8988T (cell line): ENCODE measurements at places on chromosomes 7 and 10.

GRCh38 chr7:42198296-42198695, 38.7 kb downstream of the GLI3 start:
- DNase-seq: no peak

DNA sequence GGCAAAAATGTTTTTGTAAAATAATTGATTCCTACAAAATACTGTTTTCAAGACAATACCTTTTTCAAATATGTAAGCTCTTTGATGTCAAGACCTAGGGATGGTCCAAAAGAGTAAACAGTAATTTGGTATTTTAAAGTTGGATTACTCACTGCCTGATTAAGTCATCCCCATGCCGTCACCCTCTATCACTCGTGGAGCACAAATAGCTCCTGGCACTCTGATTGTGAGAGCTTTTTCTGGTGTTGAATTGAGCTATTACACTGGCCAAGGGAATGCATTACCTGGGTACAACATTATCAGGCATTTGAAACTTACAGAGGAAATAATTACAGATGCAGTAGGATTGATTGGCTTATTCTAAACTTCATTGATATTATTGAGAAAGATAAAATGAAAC, 231.9 kb upstream of the GRM3 start:
- no peak for DNase-seq

DNA sequence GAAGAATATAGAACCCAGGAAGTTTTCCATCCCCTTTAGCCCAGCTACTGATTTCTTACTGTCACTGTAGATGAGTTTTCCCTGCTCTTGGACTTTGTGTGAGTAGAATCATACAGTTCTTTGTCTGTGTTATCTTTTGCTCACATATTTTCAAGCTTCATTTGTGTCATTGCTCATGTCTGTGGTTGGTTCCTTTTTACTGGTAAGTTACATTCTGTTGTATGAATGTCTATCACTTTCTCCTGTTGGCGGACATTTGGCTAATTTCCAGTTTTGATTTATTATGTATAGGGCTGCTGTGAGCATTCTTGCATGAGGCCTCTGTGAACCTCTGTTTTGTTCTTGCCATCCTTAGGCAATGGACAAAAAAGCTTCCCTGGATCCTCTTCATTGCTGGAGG, 5.3 kb downstream of the GLRX3 start:
- no peak for DNase-seq

GRCh38 chr10:78121801-78122200, 88.1 kb downstream of the RPS24 start:
- DNase-seq: no peak

DNA sequence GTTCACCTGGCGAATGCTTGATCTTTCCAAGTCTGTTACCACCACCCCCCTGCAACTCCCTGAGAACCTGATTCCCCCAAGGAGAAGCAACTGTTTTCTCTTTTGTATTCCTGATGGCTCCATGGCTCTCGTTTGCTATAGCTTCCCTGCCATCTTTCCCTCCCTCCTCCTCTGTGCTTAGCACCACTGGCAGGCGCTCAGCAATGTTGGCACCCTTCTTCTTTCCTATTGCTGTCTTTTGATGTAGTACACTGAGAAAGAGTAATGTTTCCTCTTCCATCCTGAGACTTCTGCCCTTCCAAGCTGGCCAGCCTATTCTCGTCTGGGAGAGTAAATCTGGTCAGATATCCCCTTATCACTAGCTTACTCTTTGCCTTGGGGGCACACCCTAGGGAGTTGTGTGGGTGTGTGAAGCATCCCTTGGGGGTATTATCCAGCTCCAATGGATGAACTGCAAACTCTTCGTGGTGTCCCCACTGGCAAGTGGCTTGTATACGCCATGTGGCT, 74.0 kb downstream of the BMPER start:
- DNase-seq: no peak

GRCh38 chr10:79266084-79266483, 81.2 kb upstream of the PPIF start:
- DNase-seq: no peak

DNA sequence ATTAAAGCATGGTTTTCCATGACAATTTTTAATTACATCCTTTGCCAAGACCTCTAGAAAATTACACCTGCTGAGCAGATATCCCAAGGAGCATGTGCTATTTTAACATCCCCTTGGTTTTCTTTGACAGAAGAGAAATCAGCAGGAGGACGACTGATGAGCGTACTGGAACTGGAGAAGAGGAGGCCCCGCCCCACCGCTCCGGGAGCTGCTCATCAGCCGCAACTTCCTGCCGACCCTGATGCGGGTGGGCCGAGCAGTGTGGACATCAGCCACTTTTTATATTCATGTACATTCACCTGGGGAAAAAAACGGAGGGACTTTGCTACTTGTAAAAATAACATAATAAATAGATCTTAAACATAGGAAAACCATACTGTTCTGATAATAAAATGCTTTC, 54.2 kb downstream of the CDC123 start:
- DNase-seq: no peak

- no peak for DNase-seq
Observed at GRCh38 chr10:129602938-129603535, 136.0 kb downstream of the MGMT start.

DNA sequence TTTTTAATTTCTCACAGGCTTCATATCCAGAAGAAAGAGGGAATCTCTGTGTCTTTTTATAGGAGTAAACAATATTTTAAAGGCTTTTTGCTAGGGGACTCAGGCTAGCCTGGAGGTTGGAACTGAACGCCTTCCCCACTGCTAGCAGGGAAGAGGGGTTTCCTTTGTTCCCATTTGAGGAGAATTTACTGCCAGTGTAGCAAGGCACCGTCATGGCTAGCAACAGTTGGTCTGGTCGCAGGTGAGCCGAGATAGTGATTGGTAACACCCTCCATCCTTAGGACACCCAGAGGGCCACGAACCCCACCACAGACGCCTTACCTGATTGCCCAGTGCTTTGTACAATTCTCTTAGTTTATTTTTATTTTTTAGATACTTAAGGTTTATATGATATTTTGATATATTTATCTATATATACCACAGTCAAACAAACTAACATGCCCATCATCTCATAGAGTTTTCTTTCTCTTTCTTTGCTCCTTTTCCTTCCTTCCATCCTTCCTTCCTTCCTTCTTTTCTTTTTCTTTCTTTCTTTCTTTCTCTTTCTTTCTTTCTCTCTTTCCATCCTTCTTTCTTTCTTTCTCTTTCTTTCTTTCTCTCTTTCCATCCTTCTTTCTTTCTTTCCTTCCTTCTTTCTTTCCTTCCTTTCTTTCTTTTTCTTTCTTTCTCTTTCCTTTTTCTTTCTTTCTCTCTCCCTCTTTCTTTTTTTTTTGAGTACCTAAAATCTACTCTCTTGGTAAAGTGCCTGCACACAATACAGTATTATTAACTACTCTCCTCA, 219.0 kb upstream of the AKR1E2 start:
- DNase-seq: no peak
